Stimulated activated CD8-positive, alpha-beta memory T cell treated with anti-CD3 and anti-CD28 coated beads, Interleukin-15, amount 100 ng/mL, for 48 hours (primary cell): ENCODE measurements at places on chromosomes 4 and X.

DNA sequence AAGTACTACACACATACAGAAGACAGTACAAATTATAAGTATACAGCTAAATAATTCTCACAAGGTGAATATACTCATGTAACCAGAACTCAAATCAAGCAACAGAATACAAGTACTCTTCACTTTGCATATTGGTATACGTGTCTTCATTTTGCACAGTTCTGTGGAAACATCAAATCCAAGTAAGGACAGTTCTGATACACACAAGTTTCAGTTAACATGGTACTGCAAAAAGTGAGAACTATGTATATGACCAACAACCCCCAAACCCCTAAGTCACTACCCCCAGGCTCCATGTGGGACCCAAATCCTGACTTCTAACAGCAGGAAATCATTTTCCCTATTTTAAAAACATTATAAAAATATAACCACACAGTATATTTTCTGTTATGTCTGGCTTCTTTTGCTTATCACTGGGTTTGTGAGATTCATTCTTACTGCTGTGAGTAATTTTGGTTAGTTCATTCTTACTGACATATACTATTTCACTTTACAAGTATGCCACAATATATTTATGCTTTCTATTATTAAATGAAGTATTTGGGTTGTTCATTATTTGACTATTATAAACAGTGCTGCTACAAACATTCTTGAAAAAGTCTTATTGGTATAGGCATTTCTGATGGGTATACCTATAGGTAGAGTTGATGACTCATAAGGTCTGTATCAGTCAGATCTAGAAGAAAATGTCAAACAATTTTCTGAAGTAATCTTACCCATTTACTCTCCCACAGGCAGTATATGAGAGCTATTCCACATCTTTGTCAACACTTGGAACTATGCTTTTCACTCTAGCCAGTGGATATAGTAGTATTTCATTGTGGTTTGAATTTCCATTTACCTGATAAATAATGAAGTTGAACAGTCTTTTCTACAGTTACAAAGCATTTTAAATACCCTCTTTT is 47.0 kb downstream of the SCLT1 start:
- no peak for DNase-seq

DNA sequence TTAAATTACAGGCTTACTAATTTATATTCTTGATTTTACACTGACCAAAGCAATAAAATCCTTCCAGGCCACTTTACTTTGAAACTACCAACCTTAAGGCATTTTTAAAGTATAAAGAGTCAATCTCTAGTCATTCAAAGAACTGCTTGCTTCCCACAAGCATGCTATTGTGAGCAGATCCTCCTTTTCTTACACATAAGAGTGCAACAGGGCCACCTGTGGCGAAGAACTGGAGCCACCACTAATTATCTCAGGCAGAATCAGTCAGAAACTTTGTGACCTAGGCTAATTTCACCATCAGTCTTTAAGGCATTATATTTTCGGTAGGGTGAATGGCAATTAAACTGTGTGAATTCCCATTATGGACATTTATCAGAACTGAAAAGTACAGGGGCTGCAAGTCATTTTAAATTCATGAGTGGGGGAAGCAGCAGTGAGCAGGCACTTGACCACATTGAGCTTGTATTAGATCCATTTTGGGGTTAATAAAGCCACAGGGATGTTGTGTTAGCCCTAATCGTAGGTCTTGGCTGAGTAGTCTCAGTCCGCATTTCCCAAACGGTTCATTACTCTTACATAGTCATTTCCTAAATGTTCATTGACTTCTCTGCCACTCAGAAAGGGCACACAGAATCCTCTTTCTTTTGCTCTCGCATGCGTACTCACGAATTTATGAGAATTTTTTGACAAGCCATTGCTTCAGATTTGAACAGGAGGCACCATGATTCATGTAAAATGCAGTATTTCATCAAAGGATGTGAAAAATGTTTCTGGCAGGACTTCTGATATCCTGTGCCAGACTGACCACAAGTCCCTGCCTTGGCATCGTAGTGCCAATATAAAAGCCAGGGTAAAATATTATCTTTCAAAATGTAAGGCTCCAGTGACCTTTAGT is 39.8 kb downstream of the NPY2R start:
- no peak for DNase-seq

- DNase-seq = no peak
Measured at GRCh38 chr4:153643406-153644383, 40.4 kb upstream of the TLR2 start.

GRCh38 chrX:370963-371745 is 15.6 kb downstream of the PPP2R3B start:
- DNase-seq = no peak

DNA sequence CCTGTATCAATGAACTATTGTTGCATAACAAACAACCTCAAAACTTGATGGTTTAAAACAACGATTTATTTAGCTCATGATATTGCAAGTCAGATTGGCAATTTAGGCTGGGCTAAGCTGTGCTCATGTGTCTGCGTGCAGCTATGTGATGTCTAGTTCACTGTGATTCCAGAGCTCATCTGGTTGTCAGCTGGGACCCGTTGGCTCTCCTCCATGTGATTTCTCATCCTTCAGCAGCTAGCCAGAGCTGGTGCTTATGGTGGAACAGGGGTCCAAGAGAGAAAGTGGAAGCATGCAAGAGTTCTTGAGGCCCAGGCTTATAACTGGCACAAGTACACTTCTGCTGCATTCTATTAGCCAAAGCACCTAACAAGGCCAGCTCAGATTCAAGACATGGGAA is 28.8 kb upstream of the TRPC3 start:
- no peak for DNase-seq

DNA sequence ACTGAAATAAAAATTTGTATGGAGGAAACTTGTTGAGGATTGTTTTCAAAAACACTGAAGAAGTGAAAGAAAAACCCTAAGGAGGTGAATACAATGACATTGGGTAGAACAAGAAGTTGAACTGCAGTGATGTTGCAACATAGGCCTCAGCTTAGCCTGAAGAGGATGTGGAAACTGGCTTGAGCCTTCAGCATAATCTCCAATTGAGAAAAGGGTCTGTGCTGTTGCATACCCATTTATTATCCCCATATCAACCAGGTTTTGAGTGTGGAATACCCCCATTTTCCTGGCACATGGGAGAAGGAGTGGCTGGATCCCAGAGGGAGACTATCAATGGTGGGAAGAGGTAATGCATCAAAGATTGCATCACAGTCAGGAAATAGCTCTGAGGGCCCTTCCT is 695.0 kb upstream of the HS3ST1 start:
- no peak for DNase-seq

- no peak for DNase-seq
Measured at GRCh38 chr4:111781611-111782010, 363.6 kb upstream of the FAM241A start.

GRCh38 chr4:164575861-164576260 is 178.1 kb upstream of the SMIM31 start:
- DNase-seq = no peak

DNA sequence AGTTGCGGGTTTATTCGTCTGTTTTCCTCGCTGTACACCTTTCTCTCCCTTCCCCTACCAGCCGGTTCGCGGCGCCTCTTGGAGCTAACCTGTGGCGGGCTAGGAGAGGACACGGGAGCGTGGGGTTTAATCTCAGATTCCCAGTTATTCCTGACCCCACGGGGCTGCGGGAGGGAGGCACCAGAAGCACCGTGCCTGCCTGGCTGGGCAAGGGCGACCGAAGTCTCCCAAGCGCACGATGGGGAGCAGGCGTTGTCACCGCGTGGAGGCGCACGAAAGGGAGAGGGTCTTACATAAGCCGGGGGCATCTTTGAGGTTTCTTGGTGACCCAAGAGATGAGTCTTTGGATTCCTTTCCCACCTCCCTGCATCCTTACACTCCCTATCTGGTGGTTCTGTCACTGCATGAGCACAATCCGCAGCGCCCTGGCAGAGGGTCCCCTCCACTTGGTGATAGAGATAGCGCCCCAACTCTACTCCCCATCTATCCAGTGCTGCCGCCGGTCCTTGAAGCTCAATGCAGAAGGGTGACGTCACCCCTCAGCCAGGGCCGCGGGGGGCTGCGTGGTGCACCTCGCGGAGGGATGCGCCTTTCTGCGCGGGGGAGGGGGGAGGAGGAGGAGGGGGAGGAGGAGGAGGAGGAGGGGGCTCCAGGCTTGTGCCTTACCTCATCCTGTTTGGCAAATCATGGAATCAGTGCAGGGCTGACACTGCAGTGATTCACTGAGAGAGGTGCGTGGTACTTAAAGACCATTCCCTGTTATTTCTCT is 793 bp downstream of the TSPAN7 start:
- no peak for DNase-seq

- no peak for DNase-seq
Measured at GRCh38 chrX:124086411-124086810, 124.9 kb downstream of the STAG2 start.

DNA sequence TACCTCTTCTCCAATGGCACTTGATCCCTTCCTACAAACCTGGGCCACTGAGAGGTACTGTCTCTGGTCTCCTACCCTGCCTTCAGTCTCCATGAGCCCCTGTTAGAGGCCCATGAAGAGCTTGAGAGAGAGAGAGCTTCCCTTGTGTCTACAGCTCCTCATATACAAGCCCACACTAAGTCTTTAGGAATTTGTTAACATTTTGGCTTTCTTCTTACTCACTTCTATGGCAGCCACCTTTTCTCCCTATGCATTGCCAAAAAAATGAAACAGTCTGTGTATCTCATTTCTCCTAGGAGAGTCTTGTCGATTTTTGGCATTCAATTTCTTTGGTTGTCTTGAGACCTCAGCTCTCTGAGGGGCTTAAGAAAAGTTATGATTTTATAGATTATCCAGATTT is 90.9 kb upstream of the LNX1 start:
- no peak for DNase-seq

DNA sequence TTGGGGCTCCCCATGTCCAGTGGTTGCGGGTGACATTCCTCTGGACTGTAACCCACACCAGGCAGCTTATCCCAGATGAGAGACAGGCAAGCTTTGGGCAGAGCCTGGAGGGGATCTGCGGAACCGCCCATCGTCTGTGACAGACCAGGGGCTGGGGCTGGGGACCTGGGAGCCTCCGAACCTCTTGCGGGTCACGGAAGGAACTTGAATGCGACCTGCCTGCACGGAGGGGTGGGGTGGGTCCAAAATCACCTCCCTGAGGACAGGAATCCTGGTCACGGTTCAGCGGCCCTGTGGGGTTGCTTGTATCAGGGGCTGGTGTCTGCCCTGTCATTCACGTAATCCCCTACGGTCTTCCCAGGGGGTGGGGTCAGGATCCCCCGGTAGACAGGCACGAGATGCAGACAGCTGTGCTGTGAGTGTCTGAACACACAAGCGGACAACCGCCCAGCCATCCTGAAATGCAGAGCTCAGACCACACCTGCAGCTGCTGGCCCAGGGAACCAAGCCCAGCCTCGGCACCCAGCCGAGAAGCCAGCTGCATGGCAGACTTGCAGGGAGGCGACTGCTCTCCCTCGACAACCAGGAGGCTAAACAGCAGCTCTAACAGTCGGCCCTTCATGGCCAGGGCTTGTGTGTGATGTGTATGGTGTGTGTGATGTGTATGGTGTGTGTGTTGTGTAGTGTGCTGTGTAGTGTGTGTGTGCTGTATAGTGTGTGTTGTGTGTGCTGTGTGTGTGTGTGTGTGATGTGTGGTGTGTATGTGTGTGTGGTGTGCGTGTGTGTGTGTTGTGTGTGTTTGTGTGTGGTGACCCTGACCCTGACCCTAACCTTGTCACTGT is 105.9 kb upstream of the ADRA2C start:
- no peak for DNase-seq
